ENCODE measurements at places on chromosomes 16 and 17. TPM values are rescaled to one million over a fixed set of nuclear protein-coding genes. Genes with fewer than 3 reads are reported as not detected.

DNA sequence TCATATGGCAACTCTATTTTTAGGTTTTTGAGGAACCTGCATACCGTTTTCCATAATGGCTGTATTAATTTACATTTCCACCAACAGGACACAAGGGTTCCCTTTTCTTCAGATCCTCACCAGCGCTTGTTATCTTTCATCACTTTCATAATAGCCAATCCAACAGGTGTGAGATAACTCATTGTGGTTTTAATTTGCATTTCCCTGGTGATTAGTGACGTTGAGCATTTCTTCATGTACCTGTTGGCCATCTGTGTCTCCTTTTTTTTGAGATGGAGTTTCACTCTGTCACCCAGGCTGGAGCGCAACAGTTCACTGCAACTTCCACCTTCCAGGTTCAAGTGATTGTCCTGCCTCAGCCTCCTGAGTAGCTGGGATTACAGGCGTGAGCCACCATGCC, 36.2 kb upstream of the ABCC3 start:
- no peaks in the 10 kb centered on the region for H3K27me3 ChIP-seq
- no peak overlapping the region for H3K27ac ChIP-seq
- no peaks in the 10 kb centered on the region for H3K4me1 ChIP-seq
- DNase-seq, result no peak
- no peak overlapping the region for H3K4me3 ChIP-seq

- no peaks in the 10 kb centered on the region for H3K36me3 ChIP-seq
- no peak overlapping the region for H3K27ac ChIP-seq
- no peak for DNase-seq
- H3K4me3 ChIP-seq, result no peak overlapping the region
- peaks cover 11% of the 10 kb centered on the region for H3K4me1 ChIP-seq
Observed at GRCh38 chr17:50273654-50274040, 619 bp upstream of the TMEM92 start.

DNA sequence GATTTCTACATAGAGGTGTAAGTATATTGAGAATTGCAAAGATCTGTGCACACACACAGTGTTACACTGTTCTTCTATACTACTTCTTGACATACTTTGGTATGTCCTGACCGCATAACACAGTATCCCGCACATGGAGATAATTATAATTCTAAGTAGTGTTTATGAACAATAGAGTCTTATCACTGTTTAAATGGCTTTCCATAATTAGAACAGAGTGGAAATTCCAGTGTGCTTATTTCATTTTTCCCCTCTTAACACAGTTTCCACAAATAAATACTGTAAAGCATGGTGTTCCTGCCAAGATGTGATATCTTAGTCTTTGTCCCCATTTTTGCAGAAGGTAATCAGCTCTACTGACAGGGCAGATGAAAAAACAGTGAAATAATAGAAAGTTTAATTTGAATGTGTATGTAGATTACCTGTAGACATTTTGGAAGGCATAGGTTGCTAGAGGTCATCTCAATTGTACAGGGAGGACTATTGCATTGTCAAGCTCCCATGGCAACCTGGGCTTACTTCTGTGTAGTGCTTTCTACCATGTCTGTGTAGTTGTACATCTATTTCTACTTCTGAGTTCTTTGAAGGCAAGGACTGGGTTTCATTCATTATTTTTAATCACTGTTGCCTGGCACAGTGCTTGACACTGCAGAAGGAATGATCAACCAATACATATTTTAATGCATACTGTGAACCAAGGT, 10.1 kb upstream of the KRT28 start:
- H3K4me3 ChIP-seq, result no peak overlapping the region
- no peak overlapping the region for H3K27ac ChIP-seq
- no peaks in the 10 kb centered on the region for H3K4me1 ChIP-seq
- no peaks in the 10 kb centered on the region for H3K27me3 ChIP-seq
- no peaks in the 10 kb centered on the region for H3K36me3 ChIP-seq

DNA sequence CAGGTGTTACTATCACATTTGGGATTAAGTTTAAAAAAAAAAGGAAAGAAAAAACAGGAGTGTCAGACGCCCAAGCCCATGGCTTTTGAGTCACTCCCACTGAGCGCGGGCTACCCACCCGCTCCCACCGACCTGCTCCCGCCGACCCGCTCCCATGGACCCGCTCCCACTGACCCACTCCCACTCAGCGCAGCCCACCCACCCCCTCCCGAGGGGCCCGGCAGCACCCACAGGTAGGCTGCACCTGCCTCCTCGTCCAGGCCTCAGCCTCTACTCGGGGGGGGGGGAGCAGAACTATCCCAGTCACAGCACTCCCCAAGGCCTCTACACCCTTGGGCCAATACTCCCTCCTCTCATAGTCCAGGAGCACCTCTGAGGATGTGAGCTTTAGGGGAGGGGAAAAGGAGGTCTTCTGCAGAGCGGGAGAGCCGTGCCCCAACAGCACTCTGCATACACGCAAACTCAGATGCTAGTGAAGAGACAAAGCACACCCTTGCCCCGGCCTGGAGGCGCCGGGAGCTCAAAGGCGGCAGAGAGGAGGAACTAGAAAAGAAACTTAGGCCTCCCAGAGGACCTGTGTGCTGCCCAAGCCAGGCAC, 2.9 kb downstream of the CLUH start:
- no peak overlapping the region for H3K4me3 ChIP-seq
- H3K36me3 ChIP-seq, result peaks cover 5% of the 10 kb centered on the region
- H3K27ac ChIP-seq, result peak overlapping the region; percentile 81
- no peak for DNase-seq

GRCh38 chr17:5027916-5028315, 7.3 kb downstream of the SLC52A1 start:
- peaks cover 2% of the 10 kb centered on the region for H3K36me3 ChIP-seq
- no peaks in the 10 kb centered on the region for H3K27me3 ChIP-seq
- H3K4me3 ChIP-seq, result no peak overlapping the region
- no peak for DNase-seq

DNA sequence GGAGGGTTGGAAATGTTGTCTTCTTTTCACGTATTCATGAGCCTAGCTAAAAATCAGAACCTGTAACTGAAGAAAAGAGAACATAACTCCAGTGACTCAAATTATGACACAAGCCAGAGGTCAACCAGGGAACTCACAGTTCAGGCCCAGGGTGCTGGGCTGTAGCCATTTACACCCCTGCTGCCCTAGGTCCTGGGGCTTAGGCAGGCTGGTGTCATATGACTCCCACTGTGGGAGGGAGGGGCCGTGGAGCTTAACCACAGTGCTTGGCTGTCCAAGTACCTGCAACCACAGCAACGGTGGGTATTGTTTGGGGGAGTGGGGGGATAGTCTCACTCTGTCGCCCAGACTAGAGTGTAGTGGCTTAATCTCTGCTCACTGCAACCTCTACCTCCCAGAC, 71.1 kb upstream of the AMZ2 start:
- no peak for DNase-seq
- no peaks in the 10 kb centered on the region for H3K27me3 ChIP-seq
- no peaks in the 10 kb centered on the region for H3K36me3 ChIP-seq

DNA sequence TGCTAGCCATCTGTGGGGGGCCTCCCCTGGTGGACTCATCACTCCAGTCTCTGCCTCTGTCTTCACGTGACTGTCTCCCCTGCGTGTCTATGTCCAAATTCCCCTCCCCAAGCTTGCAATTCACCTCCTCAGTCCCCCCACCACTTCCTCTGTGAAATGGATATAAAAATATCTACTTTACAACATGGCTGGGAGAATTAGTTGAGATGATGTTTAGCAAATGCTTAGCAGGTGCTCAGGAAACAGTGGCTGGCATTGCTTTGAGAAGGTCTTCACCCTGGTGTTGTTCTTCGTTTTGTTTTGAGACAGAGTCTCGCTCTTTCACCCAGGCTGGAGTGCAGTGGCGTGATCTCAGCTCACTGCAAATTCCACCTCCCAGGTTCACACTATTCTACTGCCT, 8.3 kb upstream of the ZCCHC14 start:
- no peaks in the 10 kb centered on the region for H3K4me1 ChIP-seq
- no peak overlapping the region for H3K27ac ChIP-seq
- no peak for DNase-seq
- H3K4me3 ChIP-seq, result no peak overlapping the region

DNA sequence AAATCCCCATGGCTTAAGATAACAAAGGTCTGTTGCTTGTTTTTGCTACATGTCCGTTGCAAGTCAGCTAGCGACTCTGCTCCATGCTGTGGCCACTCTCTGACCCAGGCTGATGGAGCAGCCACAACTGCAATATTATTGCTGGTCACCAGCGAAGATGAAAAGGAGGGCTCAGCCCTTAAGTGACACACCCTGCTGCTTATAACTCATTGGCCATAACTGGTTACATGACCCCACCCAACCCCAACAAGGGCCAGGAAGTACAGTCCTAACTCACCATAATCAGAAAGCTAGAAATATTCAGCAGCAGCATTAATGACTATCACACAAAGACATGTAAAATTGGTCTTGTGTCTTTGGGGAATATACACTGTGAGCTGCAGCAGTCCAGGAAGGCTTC, 224.3 kb downstream of the SOX9 start:
- no peaks in the 10 kb centered on the region for H3K27me3 ChIP-seq
- no peaks in the 10 kb centered on the region for H3K36me3 ChIP-seq
- no peak for DNase-seq
- H3K4me3 ChIP-seq, result no peak overlapping the region
- peaks cover 17% of the 10 kb centered on the region for H3K4me1 ChIP-seq

GRCh38 chr17:27236717-27237315, 57.1 kb upstream of the WSB1 start:
- DNase-seq, result peak; percentile 71
- peaks cover 2% of the 10 kb centered on the region for H3K4me1 ChIP-seq
- no peaks in the 10 kb centered on the region for H3K36me3 ChIP-seq
- H3K27ac ChIP-seq, result no peak overlapping the region

DNA sequence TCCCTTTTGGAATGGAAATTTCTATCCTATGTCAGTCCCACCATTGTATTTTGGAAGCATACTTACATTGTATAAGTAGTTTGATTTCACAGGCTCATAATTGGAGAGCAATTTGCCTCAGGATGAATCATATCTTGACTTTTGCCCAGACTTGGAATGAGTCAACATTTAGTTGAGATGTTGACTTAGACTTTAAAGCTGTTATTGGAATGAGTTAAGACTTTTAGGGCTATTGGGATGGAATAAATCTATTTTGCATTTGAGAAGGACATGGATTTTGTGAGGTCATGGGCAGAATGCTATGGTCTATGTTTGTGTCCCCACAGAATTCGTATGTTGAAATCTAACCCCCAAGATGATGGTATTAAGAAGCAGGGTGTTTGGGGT, 12.2 kb upstream of the ZNF594 start:
- no peak overlapping the region for H3K27ac ChIP-seq
- H3K4me3 ChIP-seq, result no peak overlapping the region
- no peak for DNase-seq
- no peaks in the 10 kb centered on the region for H3K4me1 ChIP-seq

GRCh38 chr17:3724378-3725077, 825 bp downstream of the HASPIN start:
- H3K27me3 ChIP-seq, result no peaks in the 10 kb centered on the region
- DNase-seq, result no peak
- peak overlapping the region; percentile 90 for H3K27ac ChIP-seq

- H3K27me3 ChIP-seq, result no peaks in the 10 kb centered on the region
- no peak for DNase-seq
- no peak overlapping the region for H3K27ac ChIP-seq
Observed at GRCh38 chr17:64109400-64109799, 20.5 kb downstream of the ERN1 start.

- H3K27me3 ChIP-seq, result no peaks in the 10 kb centered on the region
- peaks cover 56% of the 10 kb centered on the region for H3K36me3 ChIP-seq
- no peak overlapping the region for H3K27ac ChIP-seq
- H3K4me1 ChIP-seq, result no peaks in the 10 kb centered on the region
- H3K4me3 ChIP-seq, result no peak overlapping the region
Observed at GRCh38 chr17:62043602-62044001, 21.5 kb downstream of the MED13 start.

DNA sequence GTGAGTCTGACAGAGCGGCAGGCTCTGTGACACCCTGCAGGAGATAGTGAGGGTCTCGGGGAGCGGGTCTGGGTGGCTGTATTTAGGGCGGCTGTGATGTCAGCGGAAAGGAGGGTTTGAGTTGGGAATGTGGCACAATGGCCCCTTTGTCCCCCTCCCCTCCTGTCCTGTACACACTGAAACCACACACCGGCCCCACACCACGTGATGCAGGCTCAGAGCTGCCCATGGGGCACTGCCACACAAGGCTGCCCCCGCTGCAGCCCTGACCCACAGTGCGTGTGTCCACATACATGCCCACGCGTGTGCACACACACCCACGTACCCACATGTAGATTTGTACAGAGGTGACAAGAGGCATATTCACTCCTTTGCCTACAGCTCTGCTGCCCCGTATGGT, 15.3 kb downstream of the SGCA start:
- no peaks in the 10 kb centered on the region for H3K36me3 ChIP-seq
- H3K27me3 ChIP-seq, result no peaks in the 10 kb centered on the region
- H3K27ac ChIP-seq, result no peak overlapping the region
- DNase-seq, result no peak

- no peaks in the 10 kb centered on the region for H3K4me1 ChIP-seq
- DNase-seq, result no peak
- no peak overlapping the region for H3K4me3 ChIP-seq
Observed at GRCh38 chr17:77763023-77763422, 195.5 kb upstream of the TNRC6C start.

DNA sequence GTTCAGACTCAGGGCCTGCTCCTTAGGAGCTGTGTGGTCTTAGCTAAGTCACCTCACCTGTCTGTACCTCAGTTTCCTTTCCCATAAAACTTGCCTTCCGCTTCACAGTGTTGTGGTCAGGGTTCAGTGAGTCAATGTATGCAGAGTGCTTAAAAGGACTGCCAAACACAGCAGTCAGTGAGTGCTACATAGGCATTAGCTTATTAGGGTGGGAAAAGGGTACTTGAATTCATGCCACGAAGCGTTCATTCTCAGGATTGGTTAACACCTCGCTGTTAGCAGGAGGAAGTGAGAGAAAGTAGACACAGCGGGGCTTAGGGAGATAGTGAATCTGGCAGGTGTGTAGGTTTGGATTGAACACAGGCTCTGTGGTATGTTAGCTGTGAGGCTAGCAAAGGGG, 155.2 kb downstream of the SHISA9 start:
- H3K4me3 ChIP-seq, result no peak overlapping the region
- H3K27ac ChIP-seq, result no peak overlapping the region
- no peaks in the 10 kb centered on the region for H3K4me1 ChIP-seq

GRCh38 chr16:23509782-23510163, 521 bp downstream of the GGA2 start:
- peak overlapping the region; percentile 92 for H3K27ac ChIP-seq
- no peaks in the 10 kb centered on the region for H3K27me3 ChIP-seq
- H3K36me3 ChIP-seq, result no peaks in the 10 kb centered on the region
- DNase-seq, result peak; percentile 44

GRCh38 chr16:77652399-77652798, 69.9 kb upstream of the NUDT7 start:
- H3K27ac ChIP-seq, result no peak overlapping the region
- H3K4me3 ChIP-seq, result no peak overlapping the region

Gene KRT20
- total RNA-seq, result not detected

Gene CA7
- total RNA-seq, result not detected
